ENCODE measurements at places on chromosomes 5 and 9.
A peak's percentile ranks its signal among the peaks of the same experiment; 100 is the strongest.

- DNase-seq: no peak
Observed at GRCh38 chr9:105836936-105837660, 142.8 kb downstream of the TMEM38B start.

- DNase-seq: no peak
Observed at GRCh38 chr5:141516672-141517025, 27.8 kb downstream of the PCDHGC5 start.

DNA sequence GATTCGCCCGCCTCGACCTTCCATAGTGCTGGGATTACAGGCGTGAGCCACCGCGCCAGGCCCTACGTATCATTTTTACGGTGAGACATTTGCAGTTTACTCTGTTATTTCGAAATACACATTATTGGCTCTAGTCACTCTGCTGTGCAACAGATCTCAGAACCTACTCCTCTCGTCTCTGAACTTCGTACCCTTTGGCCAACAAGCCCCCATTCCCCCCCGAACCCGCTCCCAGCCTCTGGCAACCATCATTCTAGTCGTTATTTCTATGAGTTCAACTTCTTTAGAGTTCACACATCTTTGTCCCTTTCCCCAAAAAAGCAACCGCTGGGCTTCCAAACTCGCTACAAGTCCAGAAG, 735 bp downstream of the PTGR1 start:
- no peak for DNase-seq

DNA sequence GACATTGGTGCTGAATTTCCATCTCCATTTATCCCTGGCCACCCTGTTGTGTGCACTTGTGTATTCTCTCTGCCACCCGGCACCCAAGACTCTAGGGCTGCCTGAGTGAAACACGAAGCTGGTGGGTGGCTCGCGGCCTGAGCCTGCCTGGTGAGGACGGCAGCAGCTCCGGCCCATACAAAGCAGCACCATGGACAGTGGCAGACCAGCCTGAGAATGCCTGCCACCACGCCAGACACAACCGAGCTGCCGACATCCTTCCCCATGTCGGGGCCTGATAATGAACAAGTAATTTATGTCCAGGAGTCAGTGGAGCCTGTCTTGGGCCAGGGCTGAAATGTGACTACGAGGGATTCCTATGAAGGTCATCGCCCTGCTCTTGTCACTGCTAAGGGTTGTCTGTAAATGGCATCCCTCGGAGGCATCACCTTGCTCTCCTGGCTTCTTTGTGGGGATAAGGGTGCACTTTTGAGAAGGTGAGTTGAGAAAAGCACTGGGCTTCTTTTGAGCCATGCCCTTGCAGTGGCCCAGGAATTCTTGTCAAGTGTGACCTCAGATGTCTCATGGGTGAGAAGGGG, 175.7 kb downstream of the MELK start:
- DNase-seq: peak; percentile 6

DNA sequence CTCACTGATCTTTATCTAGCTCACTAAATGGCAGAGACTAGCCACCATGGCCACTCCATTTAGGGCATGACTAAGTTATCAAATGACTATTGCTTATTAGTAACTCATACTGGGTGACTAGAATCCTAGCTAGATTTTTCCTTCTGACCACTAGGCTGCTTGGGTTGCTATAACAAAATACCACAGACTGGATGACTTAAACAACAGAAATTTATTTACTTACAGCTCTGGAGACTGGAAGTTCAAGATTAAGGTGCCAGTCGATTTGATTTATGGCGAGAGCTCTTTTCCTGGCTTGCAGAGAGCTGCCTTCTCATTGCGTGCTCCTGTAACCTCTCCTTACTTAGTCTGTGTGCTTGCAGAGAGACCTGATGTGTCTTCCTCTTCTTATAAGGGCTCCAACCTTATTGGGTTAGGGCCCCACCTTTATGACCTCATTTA, 55.0 kb upstream of the APC start:
- no peak for DNase-seq

DNA sequence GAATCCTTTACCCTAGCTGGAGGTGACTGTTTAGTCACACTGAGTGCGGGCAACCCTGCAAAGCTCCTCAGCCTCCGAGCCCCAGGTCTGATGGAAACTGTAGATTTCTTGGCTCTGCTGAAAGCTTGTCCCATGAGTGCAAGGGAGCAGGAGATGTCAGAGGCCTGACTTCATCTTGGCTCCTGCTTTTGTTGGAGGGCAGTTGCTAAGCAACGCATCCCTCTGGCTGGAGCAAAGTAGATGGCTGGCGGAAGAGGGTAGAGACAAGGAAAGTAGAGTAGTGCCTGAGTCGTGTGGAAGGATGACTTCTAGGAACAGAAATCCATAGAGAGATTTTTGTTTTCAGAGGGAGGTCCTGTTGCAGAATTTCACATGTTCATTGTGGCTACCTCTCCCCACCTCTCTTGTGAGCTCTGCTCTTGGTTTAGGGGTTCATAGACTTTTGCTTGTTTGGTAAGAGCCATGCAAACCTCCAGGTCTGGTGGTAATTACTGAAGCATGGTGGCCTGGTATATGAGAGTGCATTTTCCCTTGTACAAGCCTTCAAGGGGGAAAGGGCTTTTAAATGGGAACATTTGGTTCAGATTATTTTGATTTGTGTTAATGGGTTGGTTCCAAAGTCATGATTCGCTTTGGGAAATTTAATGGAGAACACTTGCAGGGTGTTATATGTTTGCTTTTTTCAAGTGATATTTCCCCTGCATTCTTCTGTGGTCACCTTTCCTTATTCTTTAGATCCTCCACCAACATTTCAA, 71.5 kb downstream of the ARHGAP26 start:
- DNase-seq: peak; percentile 78

DNA sequence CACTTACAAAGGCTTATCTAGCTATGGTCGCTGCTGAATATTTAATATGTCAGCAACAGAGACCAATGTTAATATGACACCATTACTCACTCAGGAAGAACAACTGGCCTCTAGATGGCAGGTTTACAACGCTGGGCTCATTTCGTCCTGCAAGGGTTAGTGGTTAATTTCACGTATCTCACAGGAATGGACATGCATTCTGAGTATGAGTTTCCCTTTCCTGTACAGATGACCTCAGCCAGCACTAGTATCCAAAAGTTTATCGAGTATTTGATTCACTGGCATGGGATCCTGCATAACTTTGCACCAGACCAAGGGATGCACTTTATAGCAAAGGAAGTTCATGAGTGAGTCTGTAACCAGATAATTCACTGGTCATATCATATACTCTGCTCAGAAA, 8.7 kb upstream of the TRPC7 start:
- DNase-seq: no peak

DNA sequence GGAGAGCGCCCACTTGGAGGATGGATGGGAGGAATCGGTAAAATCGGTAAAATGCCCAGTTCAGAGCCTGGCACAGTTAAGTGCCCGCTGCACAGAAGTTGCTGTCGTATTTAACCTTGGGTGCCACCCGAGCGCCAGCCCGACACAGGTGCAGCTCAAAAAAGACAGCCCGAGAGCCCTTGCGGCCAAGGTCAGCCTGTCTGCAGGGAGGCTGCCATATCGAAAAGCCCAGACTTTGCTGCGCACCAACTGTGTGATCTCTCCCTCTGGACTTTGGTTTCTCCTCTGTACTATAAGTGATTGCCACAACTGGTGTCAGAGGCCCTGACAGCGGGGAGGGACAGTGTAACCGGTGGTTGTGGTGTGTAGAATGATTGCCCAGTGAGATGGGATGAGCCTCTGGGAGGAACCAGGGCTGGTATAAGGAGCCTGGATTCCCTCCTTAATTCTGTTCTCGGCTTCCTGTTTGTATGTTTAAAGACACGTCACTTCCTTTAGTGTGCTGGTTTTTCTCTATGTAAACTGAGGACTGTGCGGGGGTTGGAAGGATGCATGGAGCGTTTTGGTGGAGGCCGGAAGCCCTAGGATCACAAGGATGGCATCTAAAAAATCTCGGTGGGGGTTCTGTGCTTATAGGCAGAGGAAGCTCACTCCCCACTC, 792 bp downstream of the NTMT1 start:
- no peak for DNase-seq

DNA sequence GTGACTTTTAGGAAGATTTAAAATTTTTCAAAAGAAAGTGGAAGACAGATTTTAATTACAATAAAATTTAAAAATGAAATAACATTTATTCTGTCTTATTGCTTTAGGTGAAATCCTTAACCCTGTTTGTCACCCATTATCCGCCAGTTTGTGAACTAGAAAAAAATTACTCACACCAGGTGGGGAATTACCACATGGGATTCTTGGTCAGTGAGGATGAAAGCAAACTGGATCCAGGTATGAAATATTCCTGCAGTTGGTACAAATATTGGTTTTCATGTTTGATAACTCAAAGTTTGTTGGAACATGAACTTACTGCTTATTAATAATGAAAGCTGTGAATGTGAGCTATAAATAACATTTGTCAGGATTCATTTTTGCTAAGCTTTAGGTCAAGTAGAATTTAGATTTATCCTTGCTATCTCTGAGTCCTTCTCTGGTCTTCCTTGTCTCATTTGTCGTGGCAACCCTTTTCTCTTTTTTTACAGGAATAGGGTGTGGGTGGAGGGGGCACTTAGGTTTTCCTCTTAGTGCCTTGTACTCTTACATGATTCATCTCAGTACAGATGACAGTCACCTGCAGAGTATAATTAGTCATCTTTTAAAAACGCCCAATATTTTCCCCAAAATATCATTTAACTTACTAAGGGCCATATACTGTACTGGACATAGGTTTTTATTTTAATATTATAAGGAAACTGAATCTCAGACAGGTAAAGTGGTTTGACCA, 95.3 kb upstream of the RASGRF2 start:
- no peak for DNase-seq

DNA sequence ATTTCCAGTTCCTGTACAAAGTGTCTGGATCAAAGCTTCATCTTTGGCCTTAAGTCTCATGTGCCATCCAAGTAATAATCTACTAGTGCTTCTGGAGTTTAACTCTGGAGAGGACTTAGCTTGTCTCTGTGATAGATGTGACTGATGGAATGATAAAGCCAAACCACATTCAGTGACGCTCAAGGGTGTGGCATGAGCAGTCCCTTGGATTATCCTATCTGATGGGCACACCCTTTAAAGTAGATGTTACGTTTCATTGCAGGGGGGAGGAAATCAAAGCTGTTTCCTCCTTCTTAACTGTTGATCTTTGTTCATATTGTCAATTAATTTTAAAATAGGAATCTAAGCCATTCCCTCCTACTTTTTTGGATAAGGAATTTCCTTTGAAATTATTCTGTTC, 8.5 kb upstream of the EGFLAM start:
- DNase-seq: no peak

- DNase-seq: no peak
Observed at GRCh38 chr5:117889596-117889995, 1098.8 kb downstream of the DTWD2 start.

- DNase-seq: no peak
Observed at GRCh38 chr9:133709015-133709611, 29.0 kb downstream of the SARDH start.

- no peak for DNase-seq
Observed at GRCh38 chr9:76759732-76760131, 4.5 kb upstream of the PCA3 start.

DNA sequence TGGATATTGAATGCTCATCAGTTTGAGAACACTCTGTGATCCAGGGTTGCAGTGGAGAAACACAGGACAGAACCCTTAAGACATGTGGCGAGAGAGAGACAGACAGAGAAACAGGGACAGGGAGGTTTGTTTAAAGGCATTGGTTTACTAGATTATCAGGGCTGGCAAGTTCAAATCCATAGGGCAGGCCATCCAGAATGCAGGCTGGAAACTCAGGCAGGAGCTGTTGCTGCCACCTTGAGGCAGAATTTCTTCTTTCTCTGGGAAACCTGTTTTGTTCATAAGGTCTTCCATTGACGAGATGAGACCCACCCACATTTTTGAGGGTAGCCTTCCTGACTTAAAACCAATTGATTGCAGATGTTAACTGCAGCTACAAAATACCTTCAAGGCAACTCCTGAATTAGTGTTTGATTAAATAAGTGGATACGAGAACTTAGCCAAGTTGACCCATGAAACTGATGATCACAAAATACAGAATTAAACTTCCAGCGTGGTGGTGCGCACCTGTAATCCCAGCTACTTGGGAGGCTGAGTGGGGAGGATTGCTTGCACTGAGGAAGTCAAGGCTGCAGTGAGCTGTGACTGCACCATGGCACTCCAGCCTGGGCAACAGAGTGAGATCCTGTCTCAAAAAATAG, 55.9 kb downstream of the NSUN2 start:
- no peak for DNase-seq

GRCh38 chr5:136772491-136772890, 407.1 kb upstream of the TRPC7 start:
- no peak for DNase-seq

DNA sequence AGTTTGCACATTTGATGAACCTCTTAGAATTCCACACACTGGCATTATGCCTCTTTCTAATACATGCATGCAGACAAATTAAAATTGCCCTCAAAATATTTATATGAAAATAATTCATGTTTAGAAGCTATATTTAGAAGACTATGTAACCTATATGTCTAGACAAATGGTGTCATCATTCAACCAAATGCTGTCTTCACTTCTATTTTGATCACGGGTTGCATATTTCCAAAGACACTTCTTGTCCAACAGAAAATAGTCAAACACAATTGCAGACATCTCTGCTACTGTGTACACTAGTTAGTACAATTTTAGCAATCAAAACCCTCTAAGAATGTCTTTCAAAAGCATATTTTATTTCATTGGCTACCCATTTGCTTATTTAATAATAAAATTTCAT, 114.0 kb downstream of the FBXO38 start:
- DNase-seq: no peak

DNA sequence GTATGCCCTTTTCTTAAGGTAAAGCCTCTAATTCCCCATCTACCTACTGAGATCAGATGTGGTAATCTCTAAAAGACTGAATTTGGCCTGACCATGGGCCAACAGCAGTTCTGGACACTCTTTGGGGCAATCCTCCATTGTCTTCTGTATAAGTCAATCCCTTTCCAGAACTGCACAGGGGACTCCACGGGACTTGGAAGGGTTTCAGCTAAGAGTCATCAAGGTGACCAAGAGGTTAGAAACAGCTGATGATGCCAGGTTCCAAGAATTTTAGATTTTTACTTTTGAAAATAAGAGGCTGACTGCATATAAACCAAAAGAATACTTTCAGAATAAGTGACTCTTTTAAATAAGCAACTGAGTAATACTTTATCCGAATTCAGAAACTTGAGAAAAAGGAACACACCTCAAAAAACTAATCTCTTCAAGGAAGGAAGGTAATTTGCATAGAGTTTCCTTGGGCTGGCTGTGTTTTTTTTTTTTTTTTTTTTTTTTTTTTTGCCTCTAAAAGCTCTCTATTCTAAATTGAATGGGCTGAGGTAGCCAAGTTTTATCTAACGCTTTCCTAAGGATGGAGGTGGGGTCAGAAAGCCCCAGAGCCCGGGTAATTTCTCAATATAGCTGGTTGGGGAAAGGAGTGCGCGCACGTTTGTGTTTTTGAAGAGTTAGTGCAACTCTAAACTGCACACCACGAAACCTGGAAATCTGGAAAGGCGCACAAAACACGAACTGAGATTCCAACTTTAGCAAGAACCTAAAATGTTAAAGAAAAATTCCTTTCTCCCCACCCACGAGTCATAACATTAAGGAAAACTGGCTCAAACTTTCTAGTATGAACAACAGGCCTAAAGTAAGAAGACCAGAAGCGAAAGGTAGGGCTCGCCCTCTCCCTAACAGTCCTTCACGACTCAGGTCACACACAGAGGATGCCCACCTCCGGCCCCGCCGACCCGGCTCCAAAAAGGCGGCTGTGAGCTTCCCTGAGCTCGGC, 1.3 kb downstream of the VCP start:
- no peak for DNase-seq

GRCh38 chr5:129306725-129307124, 153.4 kb upstream of the ADAMTS19 start:
- no peak for DNase-seq

All from forelimb muscle (tissue), 1 donor.